Iris pigment epithelial cell (primary cell): ENCODE measurements at places on chromosomes 11 and 22.

DNA sequence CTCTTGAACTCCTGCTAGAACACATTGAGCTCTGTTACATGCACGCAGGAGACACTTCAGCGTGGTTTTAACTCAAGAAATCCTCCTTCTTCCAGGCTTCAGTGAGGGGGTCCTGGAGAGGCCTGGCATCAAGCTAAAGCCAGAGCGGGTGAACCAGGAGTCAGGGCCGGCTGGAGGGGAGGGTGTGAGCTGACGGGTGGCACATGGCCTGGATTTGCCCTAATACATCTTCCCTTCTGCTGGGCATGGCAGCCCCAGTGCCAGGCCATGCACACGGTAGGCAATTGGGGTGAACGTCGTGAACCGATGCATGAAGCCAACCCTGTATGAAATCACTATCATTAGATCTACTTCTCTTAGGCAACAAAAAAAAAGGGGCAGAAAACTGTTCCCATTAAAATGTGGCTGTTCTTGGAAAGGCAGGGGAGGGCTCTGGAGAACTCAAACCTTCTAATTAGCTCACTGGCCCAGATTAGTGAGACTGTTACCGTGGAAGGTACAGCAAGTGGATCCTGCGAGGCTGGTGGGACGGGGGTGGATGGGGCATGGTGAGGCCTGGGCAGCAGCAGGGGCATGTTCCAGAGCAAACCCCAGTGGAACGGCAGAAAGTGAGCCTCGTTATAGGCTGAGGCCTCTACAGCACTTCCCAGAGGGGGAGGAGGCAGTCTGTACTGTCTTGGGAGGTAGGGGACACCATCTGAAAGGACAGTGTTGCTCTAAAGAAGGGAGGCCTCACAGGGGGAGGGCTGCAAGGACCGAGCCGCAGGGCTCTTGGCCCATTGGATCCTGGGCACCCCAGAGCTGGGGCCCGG is 10.6 kb downstream of the IFT27 start:
- no peak for DNase-seq

DNA sequence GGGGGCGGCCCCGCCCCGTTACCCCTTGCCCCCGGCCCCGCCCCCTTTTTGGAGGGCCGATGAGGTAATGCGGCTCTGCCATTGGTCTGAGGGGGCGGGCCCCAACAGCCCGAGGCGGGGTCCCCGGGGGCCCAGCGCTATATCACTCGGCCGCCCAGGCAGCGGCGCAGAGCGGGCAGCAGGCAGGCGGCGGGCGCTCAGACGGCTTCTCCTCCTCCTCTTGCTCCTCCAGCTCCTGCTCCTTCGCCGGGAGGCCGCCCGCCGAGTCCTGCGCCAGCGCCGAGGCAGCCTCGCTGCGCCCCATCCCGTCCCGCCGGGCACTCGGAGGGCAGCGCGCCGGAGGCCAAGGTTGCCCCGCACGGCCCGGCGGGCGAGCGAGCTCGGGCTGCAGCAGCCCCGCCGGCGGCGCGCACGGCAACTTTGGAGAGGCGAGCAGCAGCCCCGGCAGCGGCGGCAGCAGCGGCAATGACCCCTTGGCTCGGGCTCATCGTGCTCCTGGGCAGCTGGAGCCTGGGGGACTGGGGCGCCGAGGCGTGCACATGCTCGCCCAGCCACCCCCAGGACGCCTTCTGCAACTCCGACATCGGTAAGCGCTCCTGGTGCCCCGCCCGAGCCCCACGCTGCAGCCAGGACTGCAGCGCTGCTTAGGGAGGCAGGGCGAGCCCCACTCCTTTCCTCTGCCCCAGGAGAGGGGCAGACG is at the start of gene TIMP3:
TSS of gene TIMP3 (plus strand) at position 169 of the 700 bp plus-strand sequence. CDS start at position 466, 297 bp downstream.
- peak; percentile 47 for DNase-seq

- no peak for DNase-seq
Observed at GRCh38 chr11:112593440-112593839, 332.8 kb upstream of the PLET1 start.

GRCh38 chr11:22730319-22730718 is 63.9 kb downstream of the GAS2 start:
- no peak for DNase-seq

- no peak for DNase-seq
Observed at GRCh38 chr11:70914496-70914895, 337.9 kb downstream of the SHANK2 start.

GRCh38 chr11:86934582-86934900 is 20.7 kb downstream of the FZD4 start:
- DNase-seq: no peak

DNA sequence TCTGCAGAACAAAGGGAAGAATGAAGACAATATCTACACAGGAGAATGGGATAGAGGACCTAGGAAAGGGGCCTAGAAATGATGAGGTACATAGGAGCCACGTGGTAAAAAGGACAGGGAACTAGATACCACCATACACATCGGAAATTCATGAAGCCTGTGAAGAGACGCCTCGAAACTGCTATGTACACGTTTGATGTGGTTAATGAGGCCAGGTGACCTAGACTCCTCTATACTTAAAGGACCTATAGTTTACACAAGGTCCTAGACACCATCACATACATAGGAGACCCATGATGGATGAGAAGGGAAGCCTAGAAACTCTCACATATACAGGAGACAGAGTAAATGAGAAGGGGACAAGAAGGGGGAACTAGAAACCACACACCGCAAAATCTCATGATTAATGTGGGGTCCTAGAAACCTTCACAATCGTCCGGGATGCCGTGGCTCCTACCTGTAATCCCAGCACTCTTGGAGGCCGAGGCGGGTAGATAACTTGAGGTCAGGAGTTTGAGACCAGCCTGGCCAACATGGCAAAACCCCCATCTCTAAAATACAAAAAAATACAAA is 23.8 kb downstream of the RHBDD3 start:
- DNase-seq: no peak

- DNase-seq: no peak
Observed at GRCh38 chr11:3879967-3880542, 24.6 kb downstream of the STIM1 start.

DNA sequence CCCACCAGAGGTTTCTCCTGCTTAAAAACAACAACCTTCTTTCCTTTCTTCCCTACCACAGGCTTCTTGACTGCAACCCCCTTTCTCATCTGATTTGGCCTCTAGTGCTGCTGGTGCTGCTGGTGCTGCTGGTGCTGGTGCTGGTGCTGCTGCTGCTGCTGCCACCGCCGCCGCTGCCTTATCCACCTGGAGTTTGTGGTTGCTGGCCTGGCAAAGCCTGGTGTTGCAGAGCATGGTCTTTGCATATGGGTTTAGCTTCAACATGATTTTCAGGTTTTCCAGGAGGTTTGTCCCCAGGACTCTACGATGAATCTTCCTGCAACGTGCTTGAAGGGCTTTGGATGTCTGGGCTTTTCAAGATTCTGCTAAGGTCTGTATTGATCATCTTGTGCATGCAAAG is 49.7 kb downstream of the MRTFA start:
- DNase-seq: no peak

- DNase-seq: no peak
Observed at GRCh38 chr22:37122598-37123180, 13.2 kb upstream of the TMPRSS6 start.

GRCh38 chr11:16052750-16053149 is 303.6 kb downstream of the SOX6 start:
- DNase-seq: no peak

DNA sequence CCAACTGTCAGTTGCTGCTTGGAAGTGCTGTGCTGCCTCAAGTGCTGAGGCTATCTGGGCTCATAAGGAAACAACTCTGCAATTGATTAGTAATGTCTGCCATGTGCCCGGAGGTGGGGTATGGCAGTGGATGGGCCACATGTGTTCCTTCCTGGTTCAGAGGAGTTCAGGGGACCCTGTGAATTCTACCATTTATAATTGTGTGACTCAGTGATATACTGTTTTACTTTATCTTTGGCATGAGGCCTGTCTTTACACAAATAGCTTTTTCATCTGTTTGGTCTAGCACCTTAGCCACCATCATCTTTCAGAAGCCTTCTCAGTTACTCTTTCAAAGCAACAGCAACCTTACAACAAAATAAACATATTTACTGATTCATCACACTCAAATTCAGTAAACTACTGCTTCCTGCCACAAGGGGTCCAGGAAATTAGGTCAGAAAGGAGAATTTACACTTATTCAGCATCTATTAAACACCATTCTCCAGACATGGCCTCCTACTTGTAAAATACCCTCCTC is 20.9 kb downstream of the DKK3 start:
- peak; percentile 82 for DNase-seq

GRCh38 chr11:58446294-58446693 is 4.3 kb upstream of the OR5B12 start:
- no peak for DNase-seq

GRCh38 chr11:134313821-134314607 is 17.8 kb upstream of the GLB1L2 start:
- no peak for DNase-seq

- DNase-seq: no peak
Observed at GRCh38 chr11:65214212-65214845, 32.6 kb downstream of the CAPN1 start.

GRCh38 chr22:42294034-42294985 is 23.9 kb upstream of the TCF20 start:
- DNase-seq: peak; percentile 55

- peak; percentile 56 for DNase-seq
Observed at GRCh38 chr11:122900587-122901202, 18.1 kb downstream of the JHY start.

DNA sequence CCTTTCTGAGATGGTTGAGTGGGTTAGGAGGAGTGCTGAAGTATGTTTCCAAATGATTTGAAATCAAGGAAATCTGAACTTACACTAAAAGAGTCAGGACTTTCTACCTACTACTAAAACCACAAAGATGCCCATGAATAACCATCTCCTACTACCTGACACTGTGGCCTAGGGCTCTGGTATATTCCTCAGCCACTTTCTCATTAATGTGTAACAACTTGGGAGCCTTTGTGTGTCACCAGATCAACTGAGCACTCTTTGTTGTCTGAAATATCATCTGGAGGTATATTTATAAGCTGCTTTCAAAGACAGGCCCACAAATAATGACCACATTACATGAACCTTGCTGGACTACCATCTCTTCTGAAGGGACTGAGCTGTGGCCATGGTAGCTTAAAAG is 43.9 kb downstream of the RELT start:
- DNase-seq: no peak

- DNase-seq: peak; percentile 24
Observed at GRCh38 chr11:106619320-106619990, 398.8 kb downstream of the GUCY1A2 start.

DNA sequence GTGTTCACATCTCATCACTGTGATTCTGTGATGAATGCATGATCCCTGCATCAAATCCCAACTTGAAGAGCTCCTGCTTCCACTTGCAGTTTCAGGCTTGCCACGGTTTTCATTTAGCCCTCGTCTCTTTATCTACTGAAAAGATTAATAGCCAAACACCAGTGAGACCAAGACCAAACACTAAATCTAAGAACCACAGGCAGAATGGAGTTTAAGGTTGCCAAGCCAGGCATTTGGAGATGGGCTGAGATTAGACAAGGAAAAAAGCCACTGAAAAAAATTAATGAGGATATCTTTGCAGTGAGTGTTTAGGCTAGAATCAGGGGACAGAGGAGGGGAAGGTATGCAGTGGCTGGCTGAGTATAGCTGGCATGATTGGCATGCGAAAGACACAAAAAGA is 227.2 kb upstream of the BLID start:
- DNase-seq: no peak

DNA sequence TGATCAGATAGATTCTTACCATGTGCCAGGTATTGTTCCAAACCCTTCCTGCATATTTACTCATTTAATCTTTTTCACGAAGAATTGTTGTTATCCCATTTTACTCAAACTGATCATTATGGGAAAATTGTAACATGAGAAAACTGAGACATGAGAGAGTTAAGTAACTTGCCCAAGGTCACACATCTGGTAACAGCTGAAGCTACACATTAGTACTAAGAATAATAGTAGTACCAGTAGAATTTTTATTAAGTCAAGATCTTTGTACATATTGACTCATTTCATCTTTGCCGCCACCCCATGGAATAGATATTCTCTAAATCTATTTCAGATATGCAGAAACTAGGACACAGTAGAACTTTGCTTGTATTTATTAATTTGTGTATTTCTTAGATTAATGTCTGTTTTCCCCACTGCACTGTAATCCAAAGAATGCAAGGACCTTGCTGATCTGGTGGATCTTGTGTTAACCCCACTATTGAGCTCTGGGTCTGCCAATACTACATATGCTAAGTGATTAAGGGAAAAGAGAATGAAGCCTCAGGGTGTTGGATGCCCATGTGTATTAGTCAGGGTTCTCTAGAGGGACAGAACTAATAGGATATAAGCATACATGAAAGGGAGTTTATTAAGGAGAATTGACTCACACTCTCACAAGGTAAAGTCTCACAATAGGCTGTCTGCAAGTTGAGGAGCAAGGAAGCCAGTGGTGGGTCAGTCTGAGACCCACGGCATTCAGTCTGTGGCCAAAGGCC is 72.8 kb downstream of the PARVA start:
- peak; percentile 71 for DNase-seq

GRCh38 chr22:40204321-40205116 is 26.8 kb downstream of the TNRC6B start:
- peak; percentile 65 for DNase-seq

DNA sequence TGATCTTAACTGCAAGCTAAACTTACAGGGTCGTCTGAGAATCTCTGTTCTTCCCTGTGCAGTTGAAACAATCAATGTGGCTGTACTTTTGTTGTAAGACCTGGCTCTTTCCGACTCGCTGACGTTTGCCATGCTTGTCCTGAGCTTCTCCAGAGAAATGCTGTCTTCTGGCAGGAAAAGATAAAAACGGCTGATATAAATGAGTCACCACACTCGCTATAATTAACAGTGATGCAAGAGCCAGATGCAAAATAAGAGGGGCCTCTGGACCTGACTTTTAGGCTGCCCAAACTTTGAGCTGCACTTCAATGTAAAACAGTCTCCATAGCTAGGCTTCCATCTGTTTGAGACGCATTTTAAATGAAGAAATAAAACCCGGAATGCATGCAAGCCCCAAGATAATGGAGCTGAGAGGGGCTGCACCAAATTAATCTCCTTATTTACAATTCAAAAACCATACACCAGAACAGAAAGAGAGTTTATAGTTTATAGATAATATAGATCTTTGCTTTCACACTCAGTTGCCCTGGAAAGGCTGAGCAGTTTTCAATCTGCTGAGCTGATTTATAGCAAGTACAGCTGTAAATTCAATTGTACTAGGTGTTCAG is 48.5 kb downstream of the WT1 start:
- DNase-seq: peak; percentile 28

GRCh38 chr22:32700191-32700882 is 101.2 kb upstream of the TIMP3 start:
- no peak for DNase-seq
